ENCODE measurements at places on chromosomes 3 and 15. TPM values are rescaled to one million over a fixed set of nuclear protein-coding genes. Genes with fewer than 3 reads are reported as not detected.

KNG1 gene
- total RNA-seq, result not detected

SAXO2 gene
- 2.7 TPM for total RNA-seq

DNA sequence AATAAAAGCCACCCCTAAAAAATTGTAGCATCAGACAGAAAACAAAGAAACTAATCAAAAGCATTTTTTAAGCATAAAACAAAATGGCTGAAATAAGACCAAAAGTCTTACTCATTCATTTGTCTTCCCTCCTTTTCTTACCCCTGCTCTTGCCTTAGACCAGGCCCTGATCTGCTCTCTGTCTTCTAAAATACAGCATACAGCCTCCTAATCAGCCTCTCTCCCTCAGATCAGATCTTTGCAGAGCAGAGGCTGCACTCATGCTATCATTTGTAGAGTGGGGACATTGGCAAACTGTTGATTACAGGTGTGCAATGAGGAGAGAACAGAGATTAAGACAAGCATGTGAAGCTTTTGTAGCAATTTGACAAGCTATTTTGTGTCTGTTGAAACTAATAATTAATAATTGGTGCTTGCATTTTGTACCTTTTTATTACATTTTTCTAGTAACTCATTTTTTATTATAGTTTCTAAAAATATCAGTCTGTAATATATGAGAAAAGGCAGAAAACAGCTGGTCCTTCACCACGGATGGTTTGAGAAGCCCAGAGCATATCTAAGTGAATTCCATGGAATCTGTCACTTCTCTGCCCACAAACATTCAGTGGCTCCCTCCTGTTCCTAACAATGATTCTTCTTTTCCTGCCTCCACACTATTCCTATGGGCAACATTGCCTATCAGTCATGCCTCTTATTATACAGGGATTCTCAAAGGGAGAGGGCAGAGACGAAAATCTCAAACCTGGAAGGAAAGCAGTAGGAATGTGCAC, 286.2 kb upstream of the STT3B start:
- H3K27ac ChIP-seq, result no peak overlapping the region
- DNase-seq, result no peak
- H3K27me3 ChIP-seq, result no peaks in the 10 kb centered on the region
- H3K4me1 ChIP-seq, result peaks cover 15% of the 10 kb centered on the region
- no peak overlapping the region for H3K4me3 ChIP-seq

DNA sequence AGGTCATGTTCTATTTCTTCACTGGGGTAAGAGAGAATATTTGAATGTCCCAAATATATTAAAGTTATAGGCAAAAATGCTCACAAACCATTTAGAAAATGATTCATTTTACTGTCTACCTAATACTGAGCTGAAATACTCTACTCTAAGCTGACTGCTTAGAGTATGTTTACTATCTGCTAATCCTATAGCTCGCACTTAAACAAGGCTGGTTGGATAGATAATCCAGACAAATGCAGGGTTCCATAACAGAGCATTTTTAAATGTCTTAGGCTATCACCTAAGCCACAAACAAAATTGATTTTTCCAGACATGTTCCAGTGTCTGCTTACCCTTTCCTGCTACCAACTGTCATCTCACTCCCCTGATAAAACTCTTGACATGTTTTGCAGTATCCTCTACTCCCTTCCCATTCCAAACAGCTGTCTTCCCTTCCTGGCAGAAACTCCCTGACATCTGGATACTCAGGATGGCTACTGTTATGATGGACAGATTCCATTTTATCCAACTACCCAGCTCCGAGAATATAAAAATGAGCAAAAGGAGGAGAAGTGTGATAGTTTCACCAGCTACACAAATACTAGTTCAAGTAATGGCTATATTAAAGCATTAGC, 1034.7 kb downstream of the FHIT start:
- H3K36me3 ChIP-seq, result no peaks in the 10 kb centered on the region
- H3K27me3 ChIP-seq, result no peaks in the 10 kb centered on the region
- H3K27ac ChIP-seq, result no peak overlapping the region
- DNase-seq, result no peak
